ENCODE measurements at places on chromosomes 1 and 21.

- peak overlapping the region; percentile 26 for H3K27ac ChIP-seq
- no peaks in the 10 kb centered on the region for H3K36me3 ChIP-seq
- H3K4me1 ChIP-seq = peaks cover 33% of the 10 kb centered on the region
Measured at GRCh38 chr21:45403825-45404729, 888 bp upstream of the COL18A1 start.

DNA sequence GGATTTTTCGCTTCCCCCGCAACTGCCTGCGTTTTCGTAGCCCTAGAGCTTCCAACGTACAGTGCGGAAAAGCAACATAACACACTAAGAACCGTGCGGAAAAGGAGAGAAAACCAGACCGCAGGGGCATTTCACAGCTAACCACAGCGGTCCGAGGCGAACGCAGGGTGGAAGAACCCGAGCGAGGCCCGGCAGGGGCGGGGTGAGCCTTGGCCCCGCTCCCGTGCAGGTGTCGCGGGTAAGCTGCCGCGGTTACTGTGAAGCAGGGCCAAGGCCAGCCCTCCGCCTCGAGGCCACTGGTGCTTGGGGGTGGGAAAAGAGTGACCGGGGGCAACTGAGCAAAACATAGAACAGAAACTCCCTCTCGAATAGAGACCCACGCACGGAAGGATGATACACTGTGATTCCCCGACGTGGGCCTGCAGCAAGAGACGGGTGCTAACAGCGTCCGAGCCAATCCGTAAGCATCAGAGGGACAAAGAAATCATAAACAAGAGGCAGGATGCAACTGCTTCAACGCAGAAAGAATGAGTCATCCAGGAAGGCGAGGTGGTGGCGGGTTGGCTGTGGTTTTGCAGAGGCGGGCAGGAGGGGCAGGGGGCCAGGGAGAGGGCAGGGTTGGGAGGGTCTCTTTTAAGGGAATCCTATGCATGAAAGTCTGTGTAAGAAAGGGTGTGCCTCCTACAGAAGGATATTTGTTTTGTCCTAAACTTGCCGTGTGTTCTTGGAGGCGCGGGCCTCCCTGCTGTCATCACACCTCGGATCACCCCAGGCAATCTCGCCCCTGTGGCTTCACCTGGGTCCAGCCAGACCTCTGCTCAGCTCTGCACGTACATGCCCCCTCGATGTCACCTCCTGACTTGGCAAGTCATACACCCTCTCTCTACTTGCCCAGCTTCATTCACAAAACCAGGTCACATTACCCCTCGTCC, 7.3 kb downstream of the GNG4 start:
- peak overlapping the region; percentile 54 for H3K4me3 ChIP-seq
- H3K27me3 ChIP-seq = no peaks in the 10 kb centered on the region
- H3K27ac ChIP-seq = peak overlapping the region; percentile 49
- H3K36me3 ChIP-seq = no peaks in the 10 kb centered on the region
- DNase-seq = peak; percentile 58

GRCh38 chr1:25713961-25714360, 86.0 kb upstream of the SELENON start:
- H3K27ac ChIP-seq = no peak overlapping the region
- H3K36me3 ChIP-seq = no peaks in the 10 kb centered on the region
- no peak for DNase-seq
- no peaks in the 10 kb centered on the region for H3K27me3 ChIP-seq

DNA sequence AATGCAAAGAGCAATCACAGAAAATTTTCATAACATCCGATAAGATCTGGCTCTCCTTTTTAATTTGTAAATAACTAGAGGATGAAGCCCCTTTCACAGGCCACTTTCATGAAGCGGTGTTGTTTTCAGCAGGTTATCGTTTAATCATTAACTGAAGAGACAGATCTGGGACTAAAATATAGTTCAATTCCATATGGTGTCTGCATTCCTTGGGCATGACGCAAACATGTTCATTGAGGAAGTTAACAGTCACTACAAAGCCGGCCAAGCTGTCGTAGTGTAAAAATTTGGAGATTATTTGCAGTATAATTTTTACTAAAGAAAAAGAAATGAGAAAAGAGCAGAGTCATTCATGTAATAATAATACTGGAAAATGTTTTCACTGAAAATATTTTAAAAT, 565.2 kb upstream of the ADAMTS5 start:
- H3K36me3 ChIP-seq = no peaks in the 10 kb centered on the region
- no peaks in the 10 kb centered on the region for H3K4me1 ChIP-seq
- H3K4me3 ChIP-seq = no peak overlapping the region
- no peak for DNase-seq

GRCh38 chr1:165869343-165869742, 41.9 kb downstream of the UCK2 start:
- DNase-seq = no peak
- no peaks in the 10 kb centered on the region for H3K27me3 ChIP-seq
- no peak overlapping the region for H3K27ac ChIP-seq
- H3K4me1 ChIP-seq = peaks cover 15% of the 10 kb centered on the region
- H3K4me3 ChIP-seq = no peak overlapping the region

DNA sequence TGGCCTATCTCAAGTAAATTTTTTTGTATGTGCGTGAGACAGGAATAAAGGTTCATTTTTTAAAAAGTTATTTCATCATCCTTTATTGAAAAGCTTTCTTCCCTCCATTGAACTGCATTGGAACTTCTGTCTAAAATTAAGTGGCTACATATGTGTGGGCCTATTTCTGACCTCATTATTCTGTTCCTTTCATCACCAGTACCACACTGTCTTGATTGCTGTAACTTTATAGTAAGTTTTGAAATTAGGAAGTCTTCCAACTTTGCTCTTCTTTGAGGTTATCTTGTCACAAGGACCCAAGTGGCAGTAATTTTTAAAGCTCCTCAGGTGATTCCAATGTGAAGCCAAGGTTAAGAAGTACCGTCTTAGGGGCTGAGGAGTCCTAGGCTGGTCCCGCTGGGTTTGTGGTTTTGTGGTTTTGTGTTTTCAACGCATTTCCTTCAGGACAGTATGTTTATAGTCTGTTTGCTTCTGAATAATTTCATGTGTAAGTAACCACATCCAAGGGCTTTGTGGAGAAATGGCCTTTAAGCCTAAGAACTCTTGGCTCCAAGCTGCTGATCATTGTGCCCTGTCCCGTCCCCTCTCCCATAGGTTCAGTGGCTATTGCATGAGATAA, 12.4 kb upstream of the SCAF4 start:
- no peaks in the 10 kb centered on the region for H3K36me3 ChIP-seq
- H3K27me3 ChIP-seq = no peaks in the 10 kb centered on the region
- H3K4me1 ChIP-seq = no peaks in the 10 kb centered on the region
- no peak overlapping the region for H3K4me3 ChIP-seq
- DNase-seq = no peak

- H3K36me3 ChIP-seq = no peaks in the 10 kb centered on the region
- no peak for DNase-seq
- no peak overlapping the region for H3K27ac ChIP-seq
- no peak overlapping the region for H3K4me3 ChIP-seq
Measured at GRCh38 chr21:38753557-38753971, 52.2 kb upstream of the ETS2 start.

- DNase-seq = no peak
- no peaks in the 10 kb centered on the region for H3K27me3 ChIP-seq
- H3K27ac ChIP-seq = no peak overlapping the region
- peaks cover 17% of the 10 kb centered on the region for H3K36me3 ChIP-seq
- no peaks in the 10 kb centered on the region for H3K4me1 ChIP-seq
Measured at GRCh38 chr1:3889936-3890335, 10.1 kb downstream of the C1orf174 start.

DNA sequence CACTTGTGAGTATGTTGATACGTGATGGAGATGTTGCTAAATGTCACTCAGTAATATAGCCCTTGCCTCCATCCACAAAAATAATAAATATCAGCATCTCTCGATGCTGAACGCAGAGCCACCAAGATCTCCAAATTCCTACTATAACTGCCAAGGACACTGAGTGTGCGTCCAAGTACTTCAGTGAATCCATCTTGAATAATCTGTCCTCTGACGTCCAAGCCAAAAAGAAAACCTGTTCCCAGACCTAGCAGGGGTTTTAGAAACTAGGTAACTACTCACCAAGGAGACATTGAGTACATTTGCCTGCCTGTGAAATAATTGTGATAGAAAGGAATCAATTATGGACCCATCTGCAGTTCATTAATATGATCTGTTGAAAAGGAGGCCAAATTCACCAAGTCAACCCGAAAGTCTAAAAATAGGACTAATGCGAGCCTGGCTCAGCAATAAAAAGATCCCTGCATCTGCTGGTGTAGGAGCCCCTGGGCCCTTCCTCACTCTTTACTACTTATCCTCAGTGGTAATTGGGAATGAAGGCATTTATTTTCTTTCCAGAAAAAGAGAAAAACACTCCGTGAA, 226.9 kb upstream of the IRF2BP2 start:
- no peaks in the 10 kb centered on the region for H3K27me3 ChIP-seq
- H3K4me3 ChIP-seq = no peak overlapping the region
- DNase-seq = no peak
- H3K36me3 ChIP-seq = no peaks in the 10 kb centered on the region
- H3K27ac ChIP-seq = no peak overlapping the region

DNA sequence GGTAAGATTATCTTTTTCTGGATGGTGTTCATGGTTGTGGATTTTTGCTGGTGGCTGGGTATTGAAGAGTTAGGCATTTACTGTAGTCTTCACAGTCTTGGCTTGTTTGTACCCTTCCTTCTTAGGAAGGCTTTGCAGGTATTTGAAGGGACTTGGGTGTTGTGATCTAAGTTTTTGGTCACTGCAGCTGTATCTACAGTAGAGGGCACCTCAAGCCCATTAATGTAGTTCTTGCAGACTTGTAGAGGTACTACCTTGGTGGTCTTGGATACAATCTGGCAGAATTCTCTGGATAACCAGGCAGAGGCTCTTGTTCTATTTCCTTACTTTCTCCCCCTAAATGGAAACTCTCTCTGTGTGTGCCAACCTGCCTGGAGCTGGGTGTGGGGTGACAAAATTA, 155.8 kb upstream of the BRINP3 start:
- DNase-seq = no peak
- no peaks in the 10 kb centered on the region for H3K36me3 ChIP-seq
- H3K4me1 ChIP-seq = no peaks in the 10 kb centered on the region
- H3K27ac ChIP-seq = no peak overlapping the region
- no peaks in the 10 kb centered on the region for H3K27me3 ChIP-seq
- no peak overlapping the region for H3K4me3 ChIP-seq

- no peak overlapping the region for H3K4me3 ChIP-seq
- no peaks in the 10 kb centered on the region for H3K27me3 ChIP-seq
- no peaks in the 10 kb centered on the region for H3K4me1 ChIP-seq
- H3K36me3 ChIP-seq = no peaks in the 10 kb centered on the region
- H3K27ac ChIP-seq = no peak overlapping the region
- DNase-seq = no peak
Measured at GRCh38 chr1:199460933-199461332, 566.6 kb upstream of the NR5A2 start.

DNA sequence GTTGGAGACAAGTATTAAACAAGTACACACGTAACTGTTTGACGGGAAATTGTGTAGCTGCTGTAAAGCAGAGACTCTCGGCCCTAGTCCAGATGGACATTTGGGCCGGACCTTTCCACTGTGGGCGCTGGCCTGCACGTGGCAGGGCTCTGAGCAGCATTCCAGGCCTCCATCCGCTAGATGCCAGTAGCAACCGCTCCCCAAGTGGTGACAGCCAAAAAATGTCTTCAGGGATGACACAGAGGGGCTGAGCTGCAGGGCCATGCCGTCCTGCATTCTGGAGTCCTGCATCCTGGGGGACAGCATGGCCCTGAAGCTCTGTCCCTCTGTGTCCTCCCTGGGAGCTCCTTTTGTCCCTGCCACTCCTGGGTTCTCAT, 24.8 kb downstream of the A3GALT2 start:
- H3K4me3 ChIP-seq = no peak overlapping the region
- peaks cover 8% of the 10 kb centered on the region for H3K4me1 ChIP-seq
- H3K27ac ChIP-seq = no peak overlapping the region
- no peaks in the 10 kb centered on the region for H3K27me3 ChIP-seq

GRCh38 chr1:14777516-14778506, 179.3 kb downstream of the KAZN start:
- no peak overlapping the region for H3K27ac ChIP-seq
- no peak for DNase-seq
- no peaks in the 10 kb centered on the region for H3K27me3 ChIP-seq
- no peaks in the 10 kb centered on the region for H3K36me3 ChIP-seq
- H3K4me1 ChIP-seq = no peaks in the 10 kb centered on the region
- no peak overlapping the region for H3K4me3 ChIP-seq

DNA sequence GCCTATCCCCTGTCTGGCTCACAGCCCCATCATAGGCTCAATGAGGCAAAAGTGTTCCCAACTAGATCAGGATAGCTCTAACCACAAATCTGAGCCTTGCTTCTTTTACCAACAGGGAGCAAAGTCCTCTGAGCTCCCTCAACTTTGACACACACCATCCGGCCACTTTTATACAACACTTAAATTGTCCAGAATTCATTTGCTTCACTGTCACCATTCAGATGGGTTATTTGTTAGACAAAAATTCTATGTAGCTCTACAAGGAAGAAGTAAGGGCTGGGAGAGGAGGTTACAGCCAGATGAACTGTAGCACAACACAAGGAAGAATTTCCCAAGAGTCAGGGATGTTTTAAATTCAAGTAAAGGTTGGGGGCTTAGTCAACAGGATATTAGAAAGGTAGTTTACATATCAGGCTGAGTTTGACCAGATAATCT, 50.8 kb downstream of the TGFBR3 start:
- H3K36me3 ChIP-seq = no peaks in the 10 kb centered on the region
- no peak overlapping the region for H3K27ac ChIP-seq
- no peak overlapping the region for H3K4me3 ChIP-seq
- peaks cover 7% of the 10 kb centered on the region for H3K4me1 ChIP-seq
- no peaks in the 10 kb centered on the region for H3K27me3 ChIP-seq

GRCh38 chr1:47527653-47528272, 89.9 kb downstream of the FOXD2 start:
- peak; percentile 15 for DNase-seq
- H3K4me3 ChIP-seq = no peak overlapping the region
- H3K27me3 ChIP-seq = no peaks in the 10 kb centered on the region
- no peaks in the 10 kb centered on the region for H3K36me3 ChIP-seq
- H3K4me1 ChIP-seq = no peaks in the 10 kb centered on the region

GRCh38 chr1:56838759-56839158, 15.8 kb upstream of the C8A start:
- peaks cover 37% of the 10 kb centered on the region for H3K27me3 ChIP-seq
- DNase-seq = no peak
- no peaks in the 10 kb centered on the region for H3K36me3 ChIP-seq
- no peak overlapping the region for H3K4me3 ChIP-seq
- no peaks in the 10 kb centered on the region for H3K4me1 ChIP-seq

- H3K27me3 ChIP-seq = no peaks in the 10 kb centered on the region
- H3K27ac ChIP-seq = no peak overlapping the region
- peak; percentile 54 for DNase-seq
- no peaks in the 10 kb centered on the region for H3K4me1 ChIP-seq
Measured at GRCh38 chr1:80218112-80218511, 1211.6 kb upstream of the ADGRL4 start.

GRCh38 chr1:118997225-118997624, 9.1 kb upstream of the TBX15 start:
- peaks cover 8% of the 10 kb centered on the region for H3K4me1 ChIP-seq
- no peaks in the 10 kb centered on the region for H3K36me3 ChIP-seq
- no peaks in the 10 kb centered on the region for H3K27me3 ChIP-seq
- no peak for DNase-seq
- H3K4me3 ChIP-seq = no peak overlapping the region

DNA sequence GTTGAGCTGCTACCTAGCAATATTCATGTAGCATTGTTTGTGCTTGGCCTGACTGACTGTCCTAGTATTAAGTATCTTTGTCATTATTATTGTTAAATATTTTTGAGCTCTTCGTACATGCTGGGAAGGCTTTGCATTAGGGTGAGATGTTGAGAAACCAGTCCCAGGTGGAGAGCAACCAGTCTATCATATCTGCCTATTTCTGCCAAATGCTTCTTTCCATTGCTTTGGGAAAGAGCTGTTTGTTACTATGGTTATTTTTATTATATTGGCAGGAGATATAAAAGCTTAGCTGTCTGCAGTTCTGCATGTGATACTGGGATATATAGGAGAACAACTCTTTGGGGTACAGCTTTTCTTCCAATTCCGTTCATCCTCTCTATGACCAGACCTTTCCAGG, 85.1 kb downstream of the CLDN17 start:
- no peak overlapping the region for H3K27ac ChIP-seq
- H3K27me3 ChIP-seq = no peaks in the 10 kb centered on the region
- H3K36me3 ChIP-seq = no peaks in the 10 kb centered on the region
- DNase-seq = no peak
